ENCODE measurements at places on chromosomes 3 and 15. TPM values are rescaled to one million over a fixed set of nuclear protein-coding genes. Genes with fewer than 3 reads are reported as not detected.

GLDN gene
- total RNA-seq = not detected

SEMA3B gene
- total RNA-seq = 0.34 TPM

OPA1 gene
- 34.3 TPM for total RNA-seq

ADGRG7 gene
- total RNA-seq = not detected

GOLGA6L7 gene
- not detected for total RNA-seq

MESP2 gene
- total RNA-seq = 0.15 TPM

CPNE4 gene
- not detected for total RNA-seq

SYNPR gene
- total RNA-seq = not detected

C3orf85 gene
- total RNA-seq = not detected

FES gene
- 107 TPM for total RNA-seq

ROPN1 gene
- total RNA-seq = not detected

AADACL2 gene
- total RNA-seq = not detected

MAGEL2 gene
- total RNA-seq = 0.12 TPM

SNTN gene
- total RNA-seq = not detected

IL12A gene
- 4.6 TPM for total RNA-seq

IQGAP1 gene
- 292 TPM for total RNA-seq

GOLGA6L10 gene
- total RNA-seq = 0.73 TPM

CTDSPL gene
- total RNA-seq = 26.9 TPM

GOLGA8H gene
- total RNA-seq = 0.23 TPM

P2RY12 gene
- total RNA-seq = not detected

ITIH1 gene
- not detected for total RNA-seq

LIPH gene
- total RNA-seq = 2.0 TPM

CDCP1 gene
- 19.4 TPM for total RNA-seq

ENTPD3 gene
- 0.24 TPM for total RNA-seq

PTX3 gene
- 317 TPM for total RNA-seq

ABHD17C gene
- total RNA-seq = 7.3 TPM

STT3B gene
- 108 TPM for total RNA-seq
